Memory B cell (primary cell): ENCODE measurements at places on chromosomes 3 and 15.

DNA sequence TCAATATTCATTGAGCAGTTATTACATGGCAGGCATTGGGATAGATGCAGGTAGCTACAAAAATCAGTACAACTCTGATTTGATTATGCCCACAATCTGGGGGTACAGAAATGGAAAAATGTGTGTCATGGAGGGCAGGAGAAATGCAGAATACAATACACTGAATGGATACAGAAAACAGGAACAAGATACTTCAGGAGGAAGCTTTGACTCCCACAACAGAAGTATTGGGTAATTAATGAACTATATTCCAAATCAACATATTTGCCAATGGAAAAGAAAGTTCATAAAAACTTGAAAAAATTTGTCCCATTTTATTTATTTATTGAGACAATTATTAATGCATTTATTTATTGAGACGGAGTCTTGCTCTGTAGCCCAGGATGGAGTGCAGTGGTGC, 207.0 kb downstream of the SUCLG2 start:
- DNase-seq, result no peak

- DNase-seq, result no peak
Observed at GRCh38 chr3:148266341-148266740, 431.4 kb upstream of the AGTR1 start.

DNA sequence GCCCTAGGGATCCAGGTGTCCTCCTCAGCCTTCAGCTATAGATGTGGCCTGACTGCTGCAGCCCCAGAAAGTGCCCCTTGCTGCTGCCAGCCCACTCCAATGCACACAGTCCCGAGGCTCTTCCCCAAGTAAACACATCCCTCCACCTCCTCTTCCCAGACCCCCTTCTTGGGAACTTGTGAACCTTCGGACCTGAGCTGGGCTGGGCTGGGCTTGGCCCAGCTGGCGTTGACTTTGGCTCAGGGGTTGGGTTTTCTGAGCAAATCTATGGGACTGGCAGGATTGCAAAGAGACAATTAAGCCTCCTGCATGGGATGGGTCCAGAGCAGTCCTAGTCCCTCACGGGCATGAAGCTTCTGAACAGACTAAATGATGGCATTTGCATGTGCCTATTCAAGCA, 14.7 kb downstream of the VIPR1 start:
- no peak for DNase-seq

DNA sequence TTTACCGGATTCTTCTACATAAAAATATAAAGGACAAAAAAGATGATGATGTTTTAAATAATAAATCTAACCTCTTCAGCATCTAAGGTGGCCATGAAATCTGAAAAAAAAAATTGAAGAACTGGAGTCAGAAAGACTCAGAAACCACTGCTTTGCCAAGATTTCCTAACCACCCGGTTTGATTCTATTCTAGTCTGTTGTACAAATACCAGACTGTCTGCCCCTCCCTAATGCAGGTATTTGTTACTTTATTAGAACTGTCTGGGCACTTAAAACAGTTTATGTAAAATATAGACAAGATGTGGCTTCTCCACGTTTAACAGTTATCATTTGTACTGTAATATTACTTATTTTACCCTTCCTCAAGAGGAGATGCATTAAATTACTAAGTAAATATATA, 48.8 kb downstream of the UACA start:
- no peak for DNase-seq

GRCh38 chr3:63151897-63152296, 126.2 kb upstream of the SYNPR start:
- no peak for DNase-seq

DNA sequence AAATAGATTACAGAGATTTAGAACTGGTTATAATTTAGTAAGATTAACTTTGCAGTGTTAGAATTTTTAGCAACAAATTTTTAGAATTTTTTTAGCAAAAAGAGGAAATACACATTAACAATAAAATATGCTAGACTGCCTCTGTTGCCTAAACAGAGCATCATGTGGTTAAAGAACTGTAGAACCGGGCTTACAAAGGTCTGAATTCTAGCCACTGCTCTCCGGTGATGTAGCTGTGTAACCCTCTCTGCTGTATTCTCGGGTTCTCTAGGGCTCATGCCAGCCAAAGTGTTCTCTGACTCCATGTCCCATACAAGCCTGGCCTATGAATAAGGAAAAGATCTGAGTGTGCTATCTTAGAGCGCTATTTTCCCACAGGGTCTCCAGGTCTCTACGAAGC, 2.9 kb upstream of the P2RY12 start:
- DNase-seq, result peak; percentile 19

GRCh38 chr15:34851007-34851406, 55.7 kb upstream of the ACTC1 start:
- no peak for DNase-seq

- no peak for DNase-seq
Observed at GRCh38 chr3:39808467-39809180, 785 bp upstream of the MYRIP start.

- DNase-seq, result no peak
Observed at GRCh38 chr3:114294940-114295480, 1.2 kb downstream of the TIGIT start.

DNA sequence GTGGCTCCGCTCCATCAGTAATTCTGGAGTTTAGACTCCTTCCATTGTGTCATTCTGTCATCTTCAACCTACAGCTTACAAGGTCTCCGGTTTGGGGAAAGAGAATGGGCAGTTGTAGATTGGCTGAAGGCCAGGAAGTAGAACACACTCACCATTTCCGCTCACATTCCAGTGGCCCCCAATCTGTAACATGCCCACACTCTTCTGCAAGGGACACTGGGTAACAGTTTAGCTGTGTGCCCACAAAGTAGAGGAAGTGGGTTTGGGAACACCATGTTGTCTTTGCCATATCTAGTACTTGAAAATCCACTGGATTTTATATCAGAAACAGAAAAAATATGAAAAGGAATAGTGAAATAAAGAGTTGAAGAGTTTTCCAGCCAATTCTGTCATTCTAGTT, 153.5 kb downstream of the SV2B start:
- no peak for DNase-seq

DNA sequence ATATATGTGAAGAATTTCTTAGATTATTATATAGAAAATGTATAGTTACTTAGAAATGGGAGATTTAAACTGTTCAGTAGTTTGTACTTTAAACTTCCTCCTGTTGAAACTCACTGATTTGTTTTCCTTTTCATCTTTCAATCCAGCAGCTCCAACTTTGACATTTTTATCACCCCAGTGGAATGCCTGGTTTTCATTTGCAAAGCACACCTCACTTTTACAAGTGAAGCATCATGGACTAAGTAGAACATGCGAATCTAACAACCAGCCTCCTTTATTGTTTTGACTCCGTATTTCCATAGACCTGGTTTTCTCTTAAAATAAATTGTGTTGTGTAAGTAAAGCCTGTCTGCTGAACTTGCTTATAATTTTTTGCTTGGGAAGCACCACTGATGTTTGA, 97.8 kb upstream of the ROBO2 start:
- no peak for DNase-seq

DNA sequence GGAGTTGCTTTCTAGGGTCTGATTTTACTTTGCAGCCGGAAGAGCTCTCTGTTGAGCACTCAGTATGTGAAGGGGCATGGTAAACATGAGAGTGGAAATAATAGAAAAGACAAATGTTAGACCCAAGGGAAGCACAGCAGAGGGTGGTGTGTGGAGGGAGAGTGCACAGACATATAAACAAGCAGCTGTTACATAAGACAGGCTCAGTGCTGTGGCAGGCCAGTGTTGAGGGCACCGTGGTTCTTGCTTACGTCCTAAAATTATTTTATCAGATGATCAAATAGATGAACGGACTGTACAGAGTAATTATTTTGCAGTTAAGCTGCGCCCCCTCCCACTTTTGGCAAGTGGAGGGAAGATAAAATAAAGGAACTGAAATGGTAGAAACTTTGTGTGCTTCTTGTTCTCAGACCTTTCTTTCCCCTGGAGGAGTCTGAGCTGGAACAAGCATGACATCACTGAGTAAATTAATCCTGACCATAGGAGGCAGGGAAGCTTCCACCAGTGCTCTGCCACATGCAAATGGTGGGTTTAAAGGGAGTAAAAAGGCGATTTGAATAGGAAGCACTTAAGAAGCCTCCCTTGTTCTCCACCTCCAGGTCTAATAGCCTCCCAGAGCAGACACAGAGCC, 205.6 kb downstream of the IL20RB start:
- DNase-seq, result no peak
